Activated naive CD8-positive, alpha-beta T cell treated with anti-CD3 and anti-CD28 coated beads, Interleukin-2, amount 50 U/mL, for 24 hours (primary cell): ENCODE measurements at places on chromosomes 3 and 15.

DNA sequence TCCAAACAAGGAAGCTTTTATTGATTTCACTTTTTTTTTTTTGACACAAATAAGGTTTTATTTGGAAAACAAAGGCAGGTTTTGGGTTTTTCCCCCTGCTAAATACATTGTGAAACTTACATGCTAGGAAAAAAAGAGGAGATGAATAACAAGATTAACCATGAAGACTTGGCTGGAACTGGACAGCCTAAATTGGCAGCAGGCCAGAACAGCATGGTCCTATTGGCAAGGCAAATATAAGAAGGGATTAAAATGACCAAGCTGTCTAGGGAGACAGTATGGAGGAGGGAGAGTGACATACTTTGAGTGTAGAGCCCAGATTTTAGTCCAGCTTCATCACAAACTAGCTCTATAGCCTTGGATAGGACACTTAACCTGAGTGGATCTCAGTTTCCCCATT is 63.9 kb upstream of the BBX start:
- DNase-seq = no peak

DNA sequence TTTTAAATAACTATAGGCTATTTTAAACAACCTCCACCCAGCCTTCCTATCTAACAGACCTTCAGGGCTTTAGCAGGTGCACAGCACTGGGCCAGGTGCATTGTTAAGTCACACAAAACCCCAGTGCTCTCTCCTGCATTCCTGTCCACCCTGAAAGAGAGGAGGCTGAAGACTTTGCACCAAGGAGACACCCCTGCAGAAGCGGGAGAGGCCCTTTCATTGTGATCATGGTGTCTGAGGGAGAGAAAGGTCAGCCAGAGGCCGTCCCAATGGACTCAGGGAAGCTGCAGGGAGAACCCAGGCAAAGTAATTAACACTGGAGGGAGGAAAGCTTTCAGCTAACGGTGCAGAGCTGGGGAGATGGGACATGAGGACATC is 5.2 kb downstream of the LRIG1 start:
- no peak for DNase-seq

- DNase-seq = no peak
Measured at GRCh38 chr15:26179906-26180305, 316.8 kb upstream of the ATP10A start.

GRCh38 chr3:27224197-27224596 is 145.0 kb downstream of the NEK10 start:
- no peak for DNase-seq

GRCh38 chr15:28982886-28983285 is 97.1 kb downstream of the APBA2 start:
- no peak for DNase-seq

DNA sequence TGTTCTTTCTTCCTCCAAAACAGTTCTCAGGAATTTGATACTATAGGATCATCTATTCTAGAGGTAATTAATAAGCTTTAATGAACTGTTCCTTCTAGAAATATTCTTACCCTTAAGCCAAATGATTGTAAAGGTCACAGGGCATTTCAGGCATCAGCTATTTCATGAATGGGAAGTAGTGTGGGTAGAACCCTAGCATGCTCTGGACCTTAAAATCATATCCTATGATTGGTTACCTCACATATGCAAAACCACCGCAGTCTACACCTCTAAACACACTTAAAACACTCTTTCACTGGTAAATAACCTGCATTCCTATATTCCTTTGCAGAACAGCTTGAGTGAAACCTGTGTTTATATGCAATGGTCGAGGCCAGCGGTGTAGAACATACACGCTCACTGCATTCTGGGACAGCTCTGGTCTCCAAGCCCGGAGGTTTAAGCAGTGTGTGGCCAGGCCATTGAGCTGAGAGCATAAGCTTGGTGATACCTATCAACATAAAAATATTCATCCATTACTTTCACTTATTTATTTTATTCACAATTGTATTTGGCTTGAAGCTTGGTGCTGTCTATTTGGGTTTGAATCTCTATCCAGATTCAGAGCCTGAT is 87.7 kb upstream of the RASGRP1 start:
- no peak for DNase-seq

- no peak for DNase-seq
Measured at GRCh38 chr15:28986108-28986507, 100.3 kb downstream of the APBA2 start.

DNA sequence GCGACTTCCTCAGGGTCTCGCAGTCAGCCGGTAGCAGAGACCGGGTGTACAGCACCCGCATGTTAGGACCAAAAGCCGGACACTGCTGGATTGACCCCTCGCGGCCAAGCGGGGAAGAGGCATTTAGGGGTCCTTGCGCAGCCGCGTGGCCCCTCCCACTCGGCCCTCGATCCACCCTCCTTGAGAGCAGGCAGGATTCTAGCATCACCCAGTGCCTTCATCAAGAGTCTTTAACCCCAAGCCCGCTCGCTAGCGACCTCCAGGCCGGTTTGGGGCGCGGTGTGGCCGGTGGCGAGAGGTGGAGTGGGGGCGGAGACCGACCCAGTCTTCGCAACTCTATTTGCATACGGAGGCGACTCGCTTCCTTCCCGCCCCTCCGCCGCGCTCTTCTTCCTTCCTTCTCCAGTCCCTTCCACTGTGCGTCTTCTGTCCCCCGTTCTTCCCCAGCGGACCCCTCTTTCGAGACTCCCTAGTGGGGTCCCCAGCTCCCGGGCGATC is at the start of gene ST6GAL1:
Gene ST6GAL1 (plus strand): TSS at position 384 of the 498 bp plus-strand sequence. CDS start 112,178 bp downstream, outside the sequence.
- peak; percentile 76 for DNase-seq

DNA sequence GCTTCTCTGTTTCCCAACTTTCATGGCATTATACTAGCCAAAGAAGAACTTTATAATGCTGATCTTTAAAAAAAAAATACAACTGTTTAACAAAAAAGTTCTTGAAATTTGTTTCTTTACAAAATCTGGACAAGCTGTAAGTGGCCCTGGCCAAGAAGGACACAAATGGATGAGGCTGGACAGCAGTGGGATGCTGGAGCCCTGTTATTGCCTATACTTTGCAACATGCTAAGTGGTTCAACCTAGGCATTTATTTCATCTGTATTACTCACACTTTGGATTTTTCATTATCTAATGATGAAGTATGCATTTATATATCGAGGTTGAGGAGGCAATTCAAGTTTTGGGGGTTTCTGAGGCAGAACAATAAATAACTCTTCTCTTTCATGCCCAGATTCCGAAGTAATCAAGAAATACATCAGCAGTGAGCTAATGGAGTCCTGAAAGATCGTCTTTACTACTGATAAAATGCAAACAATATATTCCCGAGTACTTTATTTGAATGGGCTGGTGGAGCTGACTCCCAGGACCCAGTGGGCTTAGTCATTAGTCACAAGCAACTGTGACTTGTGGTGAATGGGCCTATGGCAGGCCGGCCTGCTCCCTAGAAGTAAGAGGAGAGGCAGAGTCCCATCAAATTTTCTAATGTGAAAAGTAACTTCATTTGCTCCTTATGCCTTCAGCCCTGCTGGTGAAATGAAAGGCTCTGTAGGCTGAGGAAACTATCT is 177.3 kb upstream of the DPH6 start:
- DNase-seq = no peak

DNA sequence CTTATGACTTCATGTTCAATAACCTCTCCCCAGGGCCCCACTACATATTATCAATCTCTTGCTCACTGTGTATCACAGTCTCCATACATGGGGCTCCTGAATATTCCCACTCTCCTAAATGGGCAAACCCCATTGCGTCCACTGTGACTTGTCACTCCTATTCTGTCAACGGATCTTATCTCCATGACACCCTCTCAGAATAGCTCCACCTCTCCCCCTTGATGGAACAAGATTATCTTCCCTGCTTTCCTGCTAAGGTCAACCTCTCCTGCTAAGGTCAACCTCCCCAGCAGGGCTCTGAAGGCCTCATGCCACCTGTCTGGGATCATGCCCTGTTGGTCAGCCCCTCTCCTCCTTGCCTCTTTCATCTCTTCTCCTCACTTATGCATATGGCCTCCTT is 1.8 kb downstream of the CLDN18 start:
- DNase-seq = no peak

DNA sequence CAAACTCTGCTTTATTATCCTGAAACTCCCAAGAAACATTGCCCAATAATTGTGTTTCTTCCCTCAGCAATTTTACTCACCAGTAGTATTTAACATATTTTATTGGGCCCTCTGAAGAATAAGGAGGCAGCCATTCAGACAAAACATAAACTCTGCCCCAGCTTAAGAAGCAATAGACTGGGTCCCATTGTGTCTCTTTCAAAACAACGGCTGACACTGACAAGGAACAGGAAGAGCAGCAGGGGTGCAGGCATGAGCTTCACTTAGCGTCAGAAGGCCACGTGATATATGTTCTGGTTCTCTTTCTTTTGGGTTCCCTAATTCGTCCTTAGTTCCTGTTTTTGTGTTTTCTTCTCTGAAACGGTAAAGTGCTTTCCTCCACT is 242.3 kb downstream of the FHIT start:
- no peak for DNase-seq

- no peak for DNase-seq
Measured at GRCh38 chr3:60504827-60505457, 746.3 kb downstream of the FHIT start.

GRCh38 chr3:75342425-75342824 is 321.7 kb upstream of the FRG2C start:
- DNase-seq = no peak

GRCh38 chr3:80898211-80898610 is 863.2 kb downstream of the GBE1 start:
- no peak for DNase-seq

- no peak for DNase-seq
Measured at GRCh38 chr3:13113346-13114330, 40.4 kb upstream of the IQSEC1 start.

- no peak for DNase-seq
Measured at GRCh38 chr3:178827285-178827856, 244.2 kb downstream of the ZMAT3 start.

DNA sequence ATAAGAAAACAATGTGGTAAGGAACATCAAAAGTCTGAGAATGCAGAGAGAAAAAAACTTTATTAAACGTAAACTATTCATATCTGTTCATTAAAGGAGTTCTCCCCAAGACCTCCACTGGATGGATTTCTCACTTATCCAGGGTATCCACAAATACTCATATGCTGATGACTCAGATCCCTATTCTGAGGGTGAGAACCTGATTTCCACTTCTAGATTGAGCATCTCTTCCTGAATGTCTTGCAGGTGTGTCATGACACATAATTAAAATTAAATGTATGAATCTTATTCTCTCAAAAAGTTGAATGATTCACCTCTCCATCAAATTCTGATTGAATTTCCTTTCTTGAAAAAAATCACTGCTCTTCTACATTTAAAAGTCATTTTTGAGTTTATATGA is 199.9 kb downstream of the MFSD1 start:
- no peak for DNase-seq

DNA sequence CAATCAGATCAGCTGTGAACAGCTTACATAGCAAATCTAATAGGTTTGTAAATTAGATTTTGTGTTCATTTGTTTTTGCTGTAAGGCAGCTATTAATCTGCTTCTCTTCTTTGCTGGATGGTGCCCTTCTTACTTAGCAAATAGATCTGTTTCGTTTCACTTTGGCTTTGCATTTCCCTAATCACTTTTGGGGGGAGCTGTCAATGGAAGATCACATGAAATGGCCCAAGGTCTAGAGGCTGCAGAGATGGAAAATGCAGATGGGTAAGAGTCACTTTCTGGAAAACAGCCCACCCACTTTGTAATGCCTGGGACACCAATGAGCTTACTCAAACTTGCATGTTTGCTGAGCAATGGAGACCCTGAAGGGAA is 36.4 kb downstream of the ST8SIA2 start:
- DNase-seq = no peak

- DNase-seq = no peak
Measured at GRCh38 chr3:71172951-71173350, 410.6 kb downstream of the FOXP1 start.

- no peak for DNase-seq
Measured at GRCh38 chr3:65245133-65246063, 557.6 kb upstream of the ADAMTS9 start.

GRCh38 chr3:149632225-149632624 is 25.6 kb downstream of the WWTR1 start:
- no peak for DNase-seq
